ENCODE measurements at places on chromosomes 13 and 19. TPM values are rescaled to one million over a fixed set of nuclear protein-coding genes. Genes with fewer than 3 reads are reported as not detected.
A peak's percentile ranks its signal among the peaks of the same experiment; 100 is the strongest.

DNA sequence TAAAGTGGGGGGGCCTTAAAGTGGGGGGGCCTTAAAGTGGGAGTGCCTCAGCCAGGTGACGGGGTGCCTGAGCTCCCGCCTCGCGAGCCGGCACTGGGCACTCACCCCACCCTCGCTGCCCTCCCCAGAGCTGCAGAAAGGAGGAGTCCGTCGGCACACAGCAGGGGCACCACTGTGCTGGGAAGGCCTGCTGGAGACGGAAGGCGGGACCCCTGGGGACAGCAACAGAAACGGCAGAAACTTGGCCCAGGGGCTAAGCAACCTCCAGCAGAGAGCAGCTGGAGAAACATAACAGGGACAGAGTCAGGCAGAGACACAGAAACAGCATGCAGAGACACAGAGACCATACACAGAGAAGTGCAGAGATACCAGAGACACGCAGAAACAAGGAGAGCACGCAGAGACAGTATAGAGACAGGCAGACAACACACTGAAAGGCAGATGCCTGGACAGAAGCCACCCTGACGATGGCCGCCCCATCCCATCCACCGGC lies 7.9 kb downstream of the CFD start:
- DNase-seq = no peak

GRCh38 chr13:36297366-36298338 lies at the start of gene CCDC169:
TSS of gene CCDC169 (minus strand) at chr13:36297814. CDS start at chr13:36297719, 95 bp downstream.
- peak; percentile 68 for DNase-seq

GRCh38 chr13:102947745-102948405 lies 102.0 kb downstream of the ERCC5 start:
- no peak for DNase-seq

- DNase-seq = no peak
Observed at GRCh38 chr19:21468791-21469190, 36.6 kb upstream of the ZNF429 start.

- DNase-seq = no peak
Observed at GRCh38 chr13:33218020-33218419, 67.5 kb downstream of the STARD13 start.

DNA sequence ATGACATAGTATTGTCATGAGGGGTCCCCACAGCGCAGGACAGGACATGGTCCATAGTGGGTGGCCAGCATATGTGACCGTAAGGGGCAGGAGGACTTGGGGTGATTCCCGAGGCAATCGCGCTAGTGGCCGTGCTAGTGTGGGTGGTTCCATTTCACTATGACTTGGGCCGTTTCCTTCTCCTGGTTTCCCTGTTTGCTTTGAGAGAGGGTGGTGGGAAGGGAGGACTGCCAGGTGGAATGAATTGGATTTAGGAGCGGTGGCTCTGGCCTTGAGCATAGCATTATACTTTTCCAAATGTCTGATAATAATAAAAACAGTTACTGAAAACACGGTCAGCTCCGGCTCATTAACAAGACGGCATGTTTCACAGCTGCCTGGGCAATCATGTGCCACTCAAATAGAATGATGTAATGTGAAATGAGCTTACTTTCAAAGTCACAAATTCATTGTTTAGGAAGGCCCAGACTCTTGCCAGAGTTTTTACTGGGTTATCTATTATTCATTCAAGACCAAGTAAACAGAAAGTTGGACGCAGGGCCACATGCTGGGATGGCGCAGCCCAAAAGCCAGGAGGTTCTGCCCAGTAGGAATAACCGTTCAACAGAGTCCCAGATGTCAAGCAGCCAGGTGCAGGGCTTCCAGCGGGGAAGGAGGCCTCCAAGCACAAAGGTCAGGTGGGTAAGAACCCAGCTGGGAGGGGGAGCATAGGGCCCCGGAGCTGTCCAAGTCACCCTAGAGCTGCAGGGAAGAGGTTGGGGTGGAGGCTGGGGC lies 19.6 kb upstream of the SLC15A1 start:
- DNase-seq = no peak

- DNase-seq = no peak
Observed at GRCh38 chr19:55603581-55604292, 1.7 kb upstream of the ZNF865 start.

GRCh38 chr13:108281901-108282300 lies 12.4 kb downstream of the TNFSF13B start:
- DNase-seq = no peak

DNA sequence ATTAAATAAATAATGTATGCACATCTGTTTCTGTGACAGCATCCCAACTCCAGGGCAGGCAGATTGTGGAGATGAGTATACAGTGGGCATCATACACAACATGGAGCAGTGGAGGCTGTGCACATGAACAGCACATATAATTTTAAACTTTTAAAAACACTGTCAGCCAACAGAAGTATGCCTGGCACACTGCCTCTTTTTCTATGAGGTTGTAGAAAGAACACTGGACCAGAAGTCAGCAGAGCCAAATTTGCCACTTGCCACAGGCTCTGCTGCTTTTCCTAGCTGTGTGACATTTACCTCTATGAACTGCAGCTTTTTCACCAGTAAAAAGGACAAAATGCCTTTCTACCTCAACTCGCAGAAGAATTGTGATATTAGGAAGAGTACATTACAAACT lies 118.7 kb downstream of the FRY start:
- no peak for DNase-seq

DNA sequence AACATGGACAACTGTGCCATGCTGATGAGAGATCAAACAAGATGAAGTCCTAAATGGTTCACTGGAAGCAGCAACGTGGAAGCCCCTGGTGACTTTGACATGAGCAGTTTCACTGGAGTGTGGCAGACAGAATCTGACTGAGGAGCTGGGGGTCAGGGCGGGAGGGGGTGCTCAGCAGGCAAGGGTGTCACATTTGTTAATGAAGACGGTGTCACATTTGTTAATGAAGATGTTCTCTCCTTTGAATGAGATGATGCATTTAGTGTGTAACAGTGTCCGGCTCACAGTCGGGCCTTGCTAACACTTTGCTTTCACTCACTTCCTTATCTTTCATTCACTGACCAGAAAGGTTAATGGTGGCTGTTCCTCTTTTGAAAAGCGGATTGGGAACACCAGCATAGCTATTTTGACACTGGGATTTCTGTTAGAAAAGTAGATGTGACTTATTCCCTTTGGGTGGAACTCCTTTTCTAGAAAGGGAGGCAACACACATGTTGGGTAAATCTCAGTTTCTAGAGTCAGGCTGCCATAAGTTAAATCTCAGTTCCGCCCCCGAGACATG lies 693.7 kb downstream of the UQCRFS1 start:
- DNase-seq = no peak

GRCh38 chr13:110403721-110404120 lies 96.6 kb downstream of the COL4A2 start:
- no peak for DNase-seq

- no peak for DNase-seq
Observed at GRCh38 chr13:20441879-20442278, 83.8 kb downstream of the CRYL1 start.

- DNase-seq = no peak
Observed at GRCh38 chr13:74064805-74065312, 69.3 kb downstream of the KLF12 start.

GRCh38 chr13:108225440-108225839 lies 7.2 kb downstream of the ABHD13 start:
- DNase-seq = no peak

GRCh38 chr19:45816236-45817009 lies 1.3 kb upstream of the RSPH6A start:
- DNase-seq = no peak

PLEKHA4 gene
- total RNA-seq = 30.2 TPM

ADM5 gene
- 0.69 TPM for total RNA-seq

LHB gene
- total RNA-seq = not detected

FCAR gene
- 0.76 TPM for total RNA-seq

ZNF563 gene
- total RNA-seq = 4.1 TPM

GJB6 gene
- total RNA-seq = not detected

NLRP7 gene
- 0.12 TPM for total RNA-seq

DHPS gene
- total RNA-seq = 71.4 TPM

ZNF552 gene
- total RNA-seq = 33.1 TPM

SLC25A41 gene
- total RNA-seq = 0.43 TPM
